ENCODE measurements at places on chromosomes 16 and 17.
A peak's percentile ranks its signal among the peaks of the same experiment; 100 is the strongest.

DNA sequence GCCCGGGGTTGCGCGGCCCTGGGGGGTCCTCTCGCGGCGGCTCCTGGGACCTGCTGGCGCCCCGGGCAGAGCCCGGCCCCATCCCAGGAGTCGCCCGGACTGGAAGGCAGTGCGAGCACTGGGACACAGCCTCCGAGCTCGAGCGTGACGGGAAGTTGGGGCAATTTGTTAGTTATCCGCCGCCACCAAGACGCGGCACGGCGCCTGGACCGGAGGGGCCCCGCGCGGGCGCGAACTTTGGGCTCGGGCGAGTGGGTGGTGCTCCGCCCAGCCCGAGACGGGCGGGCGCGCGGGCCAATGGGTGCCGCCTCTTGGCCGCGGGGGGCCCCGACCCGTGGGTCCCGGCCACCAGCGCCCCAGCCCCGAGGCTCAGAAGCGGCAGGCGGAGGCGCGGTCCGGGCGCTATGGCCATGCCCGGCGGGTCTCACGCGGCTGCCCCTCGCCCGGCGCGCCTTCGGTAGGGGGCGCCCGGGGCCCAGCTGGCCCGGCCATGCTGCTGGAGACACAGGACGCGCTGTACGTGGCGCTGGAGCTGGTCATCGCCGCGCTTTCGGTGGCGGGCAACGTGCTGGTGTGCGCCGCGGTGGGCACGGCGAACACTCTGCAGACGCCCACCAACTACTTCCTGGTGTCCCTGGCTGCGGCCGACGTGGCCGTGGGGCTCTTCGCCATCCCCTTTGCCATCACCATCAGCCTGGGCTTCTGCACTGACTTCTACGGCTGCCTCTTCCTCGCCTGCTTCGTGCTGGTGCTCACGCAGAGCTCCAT, at the start of gene ADORA2B:
Gene ADORA2B, plus strand, starts transcription at position 372 of the 768 bp plus-strand sequence. Its CDS starts 119 bp downstream, at position 491.
- DNase-seq = peak; percentile 23

DNA sequence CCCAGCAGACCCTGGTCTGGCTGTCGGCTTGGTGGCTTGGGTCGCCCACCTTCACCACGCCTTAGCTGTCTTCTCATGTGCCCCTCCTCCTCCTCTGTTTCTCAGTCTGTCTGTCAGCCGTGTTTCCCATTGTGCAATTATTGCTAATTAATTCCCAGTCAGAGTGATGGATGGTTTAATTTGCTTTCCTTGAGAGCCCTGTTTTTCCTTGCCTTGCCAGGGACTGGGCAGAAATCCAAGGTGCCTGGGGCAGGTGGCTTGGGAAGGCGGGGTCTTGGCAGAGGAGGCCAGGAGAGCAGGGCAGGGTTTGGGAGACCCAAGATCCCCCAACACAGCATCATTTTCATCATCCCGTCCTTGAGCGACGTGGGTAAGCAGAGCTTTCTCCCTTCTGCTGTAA, 21.3 kb downstream of the NECAB2 start:
- no peak for DNase-seq

- DNase-seq = no peak
Observed at GRCh38 chr17:41539979-41540701, 12.0 kb upstream of the KRT19 start.

DNA sequence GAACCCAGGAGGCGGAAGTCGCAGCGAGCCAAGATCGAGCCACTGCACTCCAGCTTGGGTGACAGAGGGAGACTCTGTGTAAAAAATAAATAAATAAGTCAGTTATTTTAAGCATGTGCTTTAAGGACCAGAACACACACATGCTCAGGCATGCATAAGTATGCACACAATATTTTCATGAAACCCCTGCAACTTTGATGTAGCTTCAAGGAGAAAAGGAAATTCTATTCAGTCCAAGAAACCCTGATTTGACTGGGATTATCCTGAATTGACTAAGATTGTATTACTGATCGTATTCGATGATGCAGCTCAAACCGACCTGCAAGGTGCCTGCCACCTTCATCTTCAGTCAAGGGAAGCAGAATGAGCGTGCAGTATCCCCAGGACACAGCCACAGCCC, 841 bp downstream of the TEKT5 start:
- no peak for DNase-seq

GRCh38 chr17:58004060-58004459, 3.0 kb downstream of the SRSF1 start:
- DNase-seq = no peak

DNA sequence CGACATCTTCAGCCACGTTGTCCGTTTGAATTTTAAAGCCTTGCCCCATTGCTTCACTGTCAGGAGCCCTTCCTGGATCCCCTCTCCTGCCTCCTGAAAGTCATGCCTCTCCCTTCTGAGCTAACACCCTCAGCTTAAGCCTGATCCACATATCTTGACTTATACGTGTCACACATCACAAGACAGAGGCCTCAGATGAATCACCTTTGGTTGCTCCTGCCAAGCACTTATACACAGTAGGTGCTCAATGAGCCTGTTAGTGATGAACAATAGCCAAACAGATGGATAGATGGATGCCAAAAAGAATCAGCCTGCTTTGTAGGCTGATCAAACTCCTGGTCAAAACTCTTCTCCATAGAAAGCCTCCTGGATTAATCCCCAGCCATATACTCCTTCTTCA, 31.8 kb downstream of the PITPNM3 start:
- no peak for DNase-seq

DNA sequence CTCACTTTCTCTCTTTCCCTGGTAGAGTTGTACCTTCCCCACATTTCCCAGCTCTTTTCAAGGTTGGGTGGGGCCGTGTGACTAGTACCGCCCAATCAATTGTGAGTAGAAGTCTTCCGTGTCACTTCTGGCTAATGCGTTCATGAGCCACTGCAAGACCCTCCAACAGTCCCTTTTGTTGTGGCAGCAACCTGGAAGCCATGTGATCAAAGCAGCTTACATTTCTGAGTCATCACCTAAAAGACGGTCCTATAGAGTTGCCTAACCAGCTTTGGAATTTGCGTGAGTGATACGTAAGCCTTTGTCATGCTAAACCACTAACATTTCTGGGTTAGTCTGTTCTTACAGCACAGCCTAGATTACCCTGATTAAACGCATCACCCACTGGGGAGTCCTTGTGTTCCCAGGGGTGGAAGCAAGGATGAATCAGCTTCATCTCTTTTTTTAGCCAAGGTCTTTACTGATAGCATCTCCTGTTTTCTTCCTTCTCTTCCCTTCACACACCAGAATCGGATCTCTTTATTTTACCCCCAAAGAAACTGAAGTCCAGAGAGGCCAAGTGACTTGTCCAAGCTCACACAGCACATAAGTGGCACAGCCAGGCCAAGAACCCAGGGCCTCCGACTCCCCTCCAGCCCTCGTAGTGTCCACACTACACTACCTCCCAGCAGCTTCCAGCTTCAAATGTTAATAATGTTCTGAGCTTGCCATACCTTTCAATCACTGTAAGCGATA, 366.3 kb upstream of the XYLT1 start:
- DNase-seq = no peak

DNA sequence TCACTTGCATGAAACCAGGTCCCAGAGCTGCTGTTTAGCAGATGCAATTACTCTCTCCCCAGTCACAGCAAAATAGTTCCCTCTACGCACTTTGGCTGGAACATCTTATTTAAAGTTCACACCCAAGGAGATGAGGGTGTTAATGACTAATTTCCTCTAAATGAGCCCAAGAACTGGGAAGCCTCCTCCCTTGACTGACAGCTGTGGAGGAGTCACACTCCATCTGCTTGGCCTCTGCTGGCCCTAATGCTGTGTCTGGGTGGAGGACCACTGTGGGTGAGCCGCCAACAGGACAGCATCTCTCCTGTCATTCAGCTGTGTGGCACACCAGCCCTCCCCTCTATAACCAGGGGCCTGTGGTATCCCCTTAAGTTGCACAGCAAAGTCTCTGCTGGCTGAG, 115.4 kb downstream of the SHISA6 start:
- DNase-seq = no peak
